ENCODE measurements at places on chromosomes 5 and 9. TPM values are rescaled to one million over a fixed set of nuclear protein-coding genes. Genes with fewer than 3 reads are reported as not detected.

GRCh38 chr9:95038666-95039065, 278.8 kb downstream of the FANCC start:
- no peak overlapping the region for H3K27ac ChIP-seq
- no peaks in the 10 kb centered on the region for H3K36me3 ChIP-seq
- H3K4me1 ChIP-seq = peaks cover 29% of the 10 kb centered on the region
- H3K4me3 ChIP-seq = no peak overlapping the region
- no peak for DNase-seq

DNA sequence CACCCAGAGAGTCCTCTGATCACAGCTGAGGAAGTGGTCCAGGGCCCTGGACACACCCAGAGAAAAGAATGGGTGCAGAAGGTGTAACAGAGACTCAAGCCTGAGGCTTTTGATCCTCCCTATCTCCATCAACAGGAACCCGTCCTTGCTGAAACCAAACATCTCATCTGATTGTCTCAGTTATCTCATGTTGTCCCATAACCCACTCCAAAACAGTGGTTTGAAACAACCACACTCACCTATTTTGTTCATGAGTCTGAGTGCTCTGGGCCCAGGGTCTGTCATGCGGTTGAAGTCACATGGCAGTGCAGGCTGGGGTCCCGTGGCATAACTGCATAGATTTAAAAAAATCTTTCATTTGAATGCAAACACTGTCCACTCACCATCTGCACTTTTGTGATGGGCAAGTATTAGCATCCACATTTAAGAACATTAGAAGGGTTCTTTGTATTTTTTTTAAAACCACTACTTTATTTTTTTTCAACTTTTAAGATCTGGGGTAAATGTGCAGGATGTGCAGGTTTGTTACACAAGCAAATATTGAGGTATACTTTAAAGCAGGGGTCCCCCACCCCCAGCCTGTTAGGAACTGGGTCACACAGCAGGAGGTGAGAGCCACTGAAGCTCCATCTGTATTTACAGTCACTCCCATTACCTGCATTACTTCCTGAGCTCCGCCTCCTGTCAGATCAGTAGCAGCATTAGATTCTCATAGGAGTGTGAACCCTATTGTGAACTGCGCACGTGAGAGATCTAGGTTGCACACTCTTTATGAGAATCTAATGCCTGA, 255.8 kb downstream of the ROR2 start:
- H3K27me3 ChIP-seq = no peaks in the 10 kb centered on the region
- H3K4me3 ChIP-seq = no peak overlapping the region
- H3K27ac ChIP-seq = no peak overlapping the region
- H3K36me3 ChIP-seq = peaks cover 10% of the 10 kb centered on the region
- no peak for DNase-seq

- peaks cover 4% of the 10 kb centered on the region for H3K4me1 ChIP-seq
- no peak for DNase-seq
- H3K27ac ChIP-seq = no peak overlapping the region
- H3K27me3 ChIP-seq = no peaks in the 10 kb centered on the region
Observed at GRCh38 chr5:74196233-74196632, 444.3 kb downstream of the ENC1 start.

- no peak for DNase-seq
- no peaks in the 10 kb centered on the region for H3K27me3 ChIP-seq
- peaks cover 35% of the 10 kb centered on the region for H3K4me1 ChIP-seq
- no peak overlapping the region for H3K4me3 ChIP-seq
Observed at GRCh38 chr5:95825495-95825894, 3.0 kb upstream of the GLRX start.

GRCh38 chr9:73152953-73153352, 1.3 kb downstream of the ANXA1 start:
- H3K27ac ChIP-seq = peak overlapping the region; percentile 71
- DNase-seq = no peak
- peaks cover 79% of the 10 kb centered on the region for H3K4me1 ChIP-seq

The MLLT3 gene
- total RNA-seq = 25.7 TPM

Measured in stomach (tissue), 19 donors.